ENCODE measurements at places on chromosomes 13 and 19.

DNA sequence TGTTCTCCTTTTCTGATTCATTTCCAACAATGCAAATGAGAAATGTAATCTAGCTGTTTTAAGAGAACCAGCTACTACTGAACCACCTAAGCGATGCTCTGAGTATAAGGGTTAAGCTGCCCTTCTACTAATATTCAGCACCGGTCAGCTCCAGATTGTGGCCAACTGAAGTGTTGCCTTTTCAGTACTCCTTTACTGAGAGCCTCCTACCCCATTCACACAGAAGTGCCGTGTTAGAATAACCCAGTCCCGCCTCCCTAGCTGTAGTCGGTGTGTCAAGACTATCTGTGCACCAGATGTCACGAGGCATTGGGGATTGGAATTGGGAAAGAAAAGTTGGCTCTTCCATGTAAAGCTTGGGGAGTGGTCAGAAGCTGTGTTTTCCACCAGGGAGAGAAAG, 45.4 kb downstream of the FAM124A start:
- no peak for DNase-seq

- no peak for DNase-seq
Measured at GRCh38 chr13:113724016-113724758, 34.8 kb upstream of the TMEM255B start.

GRCh38 chr19:54674021-54674617, 11.3 kb downstream of the LILRB4 start:
- DNase-seq = no peak

DNA sequence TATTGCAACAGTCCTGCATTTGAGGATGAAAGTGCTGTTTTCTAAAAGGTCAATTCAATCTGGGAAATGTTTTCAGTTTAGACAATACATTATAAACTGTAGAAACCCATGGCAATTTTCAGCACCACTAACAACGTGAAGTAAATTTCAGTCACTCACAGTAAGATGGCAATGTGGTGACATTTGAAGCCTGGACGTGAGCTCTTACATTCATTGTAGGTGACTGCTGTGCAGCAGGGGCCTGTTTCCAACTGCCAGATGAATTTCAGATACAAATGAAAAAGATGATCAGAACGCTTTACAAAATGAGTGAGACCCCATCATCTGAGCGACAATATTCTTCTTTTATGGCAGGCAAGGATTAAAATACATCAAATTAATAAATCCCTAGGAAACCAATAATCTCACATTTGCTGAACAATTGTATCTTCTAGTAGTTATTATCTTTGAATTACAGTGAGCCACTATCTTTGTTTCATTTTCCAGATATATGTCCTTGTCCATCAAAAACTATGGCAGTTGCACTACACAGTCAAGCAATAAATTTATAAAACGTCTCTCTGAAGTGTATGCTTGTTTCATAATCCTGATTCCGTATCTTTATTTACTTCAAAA, 1816.8 kb downstream of the OLFM4 start:
- DNase-seq = no peak

DNA sequence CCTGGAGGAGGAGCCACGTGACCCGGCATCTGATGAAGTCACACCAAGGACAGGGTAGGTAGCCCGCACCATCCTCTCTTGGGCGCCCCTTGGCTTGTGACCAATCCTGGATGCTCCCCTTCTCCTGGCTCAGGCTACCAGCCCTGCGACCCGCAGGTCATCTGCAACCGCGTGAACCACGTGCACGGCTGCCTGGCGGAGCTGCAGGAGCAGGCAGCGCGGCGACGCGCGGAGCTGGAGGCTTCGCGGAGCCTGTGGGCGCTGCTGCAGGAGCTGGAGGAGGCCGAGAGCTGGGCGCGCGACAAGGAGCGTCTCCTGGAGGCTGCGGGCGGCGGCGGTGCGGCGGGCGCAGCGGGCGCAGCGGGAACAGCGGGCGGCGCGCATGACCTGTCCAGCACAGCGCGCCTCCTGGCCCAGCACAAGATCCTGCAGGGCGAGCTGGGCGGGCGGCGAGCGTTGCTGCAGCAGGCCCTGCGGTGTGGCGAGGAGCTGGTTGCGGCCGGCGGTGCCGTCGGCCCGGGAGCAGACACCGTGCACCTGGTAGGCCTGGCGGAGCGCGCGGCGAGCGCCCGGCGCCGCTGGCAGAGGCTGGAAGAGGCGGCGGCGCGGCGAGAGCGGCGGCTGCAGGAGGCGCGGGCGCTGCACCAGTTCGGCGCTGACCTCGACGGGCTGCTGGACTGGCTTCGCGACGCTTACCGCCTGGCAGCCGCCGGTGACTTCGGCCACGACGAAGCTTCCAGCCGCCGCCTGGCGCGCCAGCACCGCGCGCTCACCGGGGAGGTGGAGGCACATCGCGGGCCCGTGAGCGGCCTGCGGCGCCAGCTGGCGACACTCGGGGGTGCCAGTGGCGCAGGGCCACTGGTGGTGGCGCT, 45.9 kb downstream of the SPTBN4 start:
- no peak for DNase-seq

GRCh38 chr13:23384111-23384510, 49.4 kb downstream of the SACS start:
- DNase-seq = no peak

GRCh38 chr19:55158848-55159749, 1.6 kb upstream of the TNNI3 start:
- no peak for DNase-seq

DNA sequence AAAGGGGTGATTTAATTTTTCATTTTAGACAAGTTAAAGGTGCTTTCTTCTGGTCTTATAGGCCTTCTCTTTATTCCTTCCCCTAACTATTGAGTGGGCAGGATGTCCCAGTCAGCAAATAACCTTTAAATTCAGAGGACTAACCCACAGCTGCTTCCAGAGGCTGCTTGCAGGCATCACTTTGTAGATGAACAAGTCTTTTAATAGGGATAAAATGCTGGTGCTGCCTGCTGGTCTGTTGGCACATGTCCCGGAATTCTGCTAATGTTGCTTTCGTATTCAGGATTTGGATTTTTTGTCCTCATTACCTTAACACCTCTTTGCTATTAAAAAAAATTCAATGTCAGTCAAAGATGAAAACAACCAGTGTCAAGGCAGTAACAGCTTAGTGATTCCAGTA, 132.7 kb upstream of the KL start:
- DNase-seq = no peak

- no peak for DNase-seq
Measured at GRCh38 chr13:23289917-23290357, 109.2 kb downstream of the SGCG start.

DNA sequence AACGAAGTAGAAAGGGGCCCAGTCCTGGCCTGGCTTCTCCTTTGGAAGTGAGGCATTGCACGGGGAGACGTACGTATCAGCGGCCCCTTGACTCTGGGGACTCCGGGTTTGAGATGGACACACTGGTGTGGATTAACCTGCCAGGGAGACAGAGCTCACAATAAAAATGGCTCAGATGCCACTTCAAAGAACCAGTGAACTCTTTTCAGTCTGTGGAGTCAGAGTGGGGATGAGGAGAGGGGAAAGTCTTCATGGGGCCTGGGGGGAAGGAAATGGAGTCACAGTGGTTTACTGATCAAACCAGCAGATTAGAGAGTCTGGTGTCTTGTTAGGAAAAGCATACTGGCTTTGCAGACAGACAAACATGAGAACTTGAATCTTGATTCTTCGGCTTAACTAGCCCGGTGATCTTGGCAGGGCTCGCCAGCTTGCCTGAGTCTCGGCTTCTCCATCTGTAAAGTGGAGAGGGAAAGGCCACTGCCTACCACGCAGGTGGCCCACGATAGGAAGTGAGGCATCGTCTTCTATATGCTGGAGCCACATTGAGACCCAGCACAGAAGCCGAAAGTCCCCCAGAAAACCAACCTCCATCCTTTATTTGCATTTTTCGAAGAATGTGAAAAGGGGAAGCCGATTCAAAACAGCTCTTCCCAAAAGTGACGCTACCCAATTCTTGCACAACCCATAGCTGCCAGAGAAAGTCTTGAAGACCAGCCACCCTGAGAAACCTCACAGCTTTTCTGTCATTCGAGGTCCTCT, at the start of gene FFAR1:
Gene FFAR1 (plus strand): TSS at position 732 of the 759 bp plus-strand sequence. CDS start 3,650 bp downstream, outside the sequence.
- DNase-seq = no peak

- no peak for DNase-seq
Measured at GRCh38 chr13:81388400-81388799, 1047.5 kb upstream of the SPRY2 start.

GRCh38 chr19:52691737-52692136, 43.1 kb downstream of the ZNF611 start:
- DNase-seq = no peak

- no peak for DNase-seq
Measured at GRCh38 chr19:15421721-15422260, 3.0 kb upstream of the AKAP8L start.

GRCh38 chr19:34215006-34215665, 39.2 kb upstream of the GARRE1 start:
- DNase-seq = no peak

- DNase-seq = peak; percentile 84
Measured at GRCh38 chr19:35879770-35880317, 11.5 kb downstream of the APLP1 start.

GRCh38 chr13:46639033-46639981, 86.3 kb downstream of the LRCH1 start:
- no peak for DNase-seq

DNA sequence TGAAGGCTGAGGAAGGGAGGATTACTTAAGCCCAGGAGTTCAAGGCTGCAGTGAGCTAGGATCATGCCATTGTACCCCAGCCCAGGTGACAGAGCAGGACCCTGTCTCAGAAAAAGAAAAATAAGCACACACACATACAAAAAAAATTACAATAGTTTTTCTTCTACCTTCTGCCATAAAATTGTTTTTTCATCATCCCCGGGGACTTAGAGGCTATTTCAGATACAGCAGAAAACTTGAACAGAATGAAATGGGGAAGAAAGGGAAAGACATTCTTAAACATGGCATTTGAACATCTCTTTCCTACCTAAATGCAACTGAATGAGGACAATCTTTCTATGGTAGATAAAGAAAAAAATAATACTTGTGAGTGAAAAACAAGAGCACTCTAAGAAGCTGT, 109.1 kb downstream of the KCTD12 start:
- no peak for DNase-seq

GRCh38 chr13:63403733-63404132, 1988.1 kb upstream of the PCDH20 start:
- DNase-seq = no peak

DNA sequence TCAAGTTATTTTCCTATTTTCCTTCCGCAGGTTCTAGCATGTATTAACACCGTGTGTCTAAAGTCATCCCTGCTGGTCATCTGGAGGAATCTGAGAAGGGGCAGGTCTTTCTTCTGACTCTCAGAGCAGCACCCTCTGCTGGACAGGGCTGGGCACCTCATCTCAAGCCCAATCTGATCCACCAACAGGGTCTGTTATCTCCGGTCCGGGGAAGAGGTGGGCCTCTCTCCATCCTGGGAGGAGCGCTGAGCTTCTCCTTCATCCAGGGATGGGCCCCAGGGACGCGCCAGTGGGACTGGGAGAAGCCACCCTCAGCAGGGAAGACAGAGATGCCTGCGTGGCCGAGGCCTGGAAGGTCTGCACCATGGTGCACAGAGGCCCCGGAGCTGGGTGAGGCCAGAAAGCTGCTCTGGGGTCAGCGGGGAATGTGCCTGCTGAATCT, 26.0 kb upstream of the ZNF331 start:
- DNase-seq = no peak

DNA sequence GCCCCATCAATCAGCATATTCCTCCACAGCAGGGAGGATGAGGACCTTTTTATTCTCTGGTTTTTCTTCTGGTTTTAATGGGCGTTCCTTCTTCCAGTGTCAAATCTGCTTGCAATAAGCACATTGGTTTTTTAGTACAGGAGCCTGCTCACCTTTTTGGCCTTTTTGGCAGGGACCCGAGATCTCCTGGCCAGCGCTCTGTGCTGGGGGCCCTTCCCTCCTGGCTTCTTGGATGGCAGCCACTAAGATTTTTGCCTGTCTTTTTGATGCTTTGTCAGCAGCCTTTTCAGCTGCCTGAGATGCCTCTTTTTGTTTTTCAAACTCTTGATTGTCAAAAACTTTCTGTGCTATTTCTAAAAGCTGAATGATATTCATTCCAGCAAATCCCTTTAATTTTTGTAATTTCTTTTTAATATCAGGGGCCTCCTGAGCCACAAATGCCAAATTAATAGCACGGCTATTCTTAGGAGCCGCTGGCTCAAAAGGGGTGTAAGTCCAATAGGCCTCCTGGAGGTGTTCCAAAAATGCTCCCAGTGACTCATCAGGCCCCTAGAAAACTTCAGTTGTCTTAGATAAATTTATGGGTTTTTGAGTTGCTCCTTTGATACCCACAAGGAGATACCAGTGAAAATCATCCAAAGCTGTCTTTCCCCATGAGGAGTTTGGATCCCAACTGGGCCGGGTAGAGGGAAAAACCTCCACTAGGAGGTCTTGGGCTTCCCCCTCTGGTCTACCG, 73.0 kb downstream of the ZNF100 start:
- DNase-seq = no peak

DNA sequence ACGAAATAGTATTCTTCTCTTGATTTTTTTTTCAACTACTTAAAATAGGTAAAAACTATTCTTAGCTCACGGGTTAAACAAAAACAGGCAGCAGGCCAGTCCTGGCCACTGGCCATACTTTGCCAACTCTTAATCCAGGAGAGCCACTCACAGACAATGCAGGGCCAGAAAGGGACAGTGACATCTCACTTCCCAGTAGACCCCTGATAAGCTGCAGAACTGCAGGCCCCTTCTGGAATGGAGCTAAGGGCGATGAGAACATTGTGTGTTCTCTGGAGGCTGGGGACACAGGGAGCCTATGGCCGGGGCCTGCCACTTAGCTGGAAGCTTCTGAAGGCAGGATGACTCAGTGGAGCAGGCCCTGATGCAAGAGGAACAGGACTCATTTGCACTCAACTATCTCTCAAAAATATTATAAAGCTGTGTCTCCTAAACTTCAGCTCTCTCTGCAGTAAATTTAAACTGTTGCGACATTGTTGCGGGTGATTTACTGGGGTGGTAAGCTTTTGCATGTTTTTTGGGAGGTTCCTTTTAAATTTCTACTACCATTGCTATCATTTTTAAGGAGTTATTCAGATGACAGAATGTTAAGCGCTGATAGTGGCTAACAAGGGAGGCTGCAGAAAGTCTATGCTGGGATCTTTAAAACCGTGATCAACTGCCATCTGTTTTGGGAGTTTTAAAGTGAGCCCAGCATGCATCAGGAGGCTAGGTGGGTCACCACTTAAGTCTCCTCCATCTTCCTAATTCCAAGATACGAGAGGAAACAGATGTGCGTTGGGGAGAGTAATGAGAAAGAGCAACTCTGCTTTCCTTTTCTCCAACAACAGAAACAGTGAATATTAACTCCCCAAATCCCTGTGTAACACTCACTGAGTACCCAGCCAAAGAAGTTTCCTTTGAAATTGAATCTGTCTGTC, 33.2 kb upstream of the KATNAL1 start:
- peak; percentile 50 for DNase-seq

- DNase-seq = no peak
Measured at GRCh38 chr19:12574036-12574435, 22.8 kb upstream of the ZNF564 start.

GRCh38 chr13:97256343-97256783, 34.2 kb downstream of the MBNL2 start:
- no peak for DNase-seq

GRCh38 chr13:112256716-112257494, 119.2 kb upstream of the SPACA7 start:
- DNase-seq = no peak

All from ureter (tissue), 1 donor.